ENCODE measurements at places on chromosomes 2 and 18.
A peak's percentile ranks its signal among the peaks of the same experiment; 100 is the strongest.

- DNase-seq = no peak
Measured at GRCh38 chr2:65397122-65397521, 35.3 kb downstream of the SPRED2 start.

- peak; percentile 6 for DNase-seq
Measured at GRCh38 chr2:239285071-239285931, 115.5 kb downstream of the HDAC4 start.

- no peak for DNase-seq
Measured at GRCh38 chr2:183063083-183063482, 15.5 kb upstream of the DUSP19 start.

- no peak for DNase-seq
Measured at GRCh38 chr2:39120521-39120770, 405 bp downstream of the SOS1 start.

- peak; percentile 18 for DNase-seq
Measured at GRCh38 chr2:88658881-88659537, 31.7 kb upstream of the EIF2AK3 start.
